T follicular helper cell (primary cell): ENCODE measurements at places on chromosomes 5 and 9.

- DNase-seq: no peak
Observed at GRCh38 chr5:171845857-171846256, 60.2 kb downstream of the SMIM23 start.

DNA sequence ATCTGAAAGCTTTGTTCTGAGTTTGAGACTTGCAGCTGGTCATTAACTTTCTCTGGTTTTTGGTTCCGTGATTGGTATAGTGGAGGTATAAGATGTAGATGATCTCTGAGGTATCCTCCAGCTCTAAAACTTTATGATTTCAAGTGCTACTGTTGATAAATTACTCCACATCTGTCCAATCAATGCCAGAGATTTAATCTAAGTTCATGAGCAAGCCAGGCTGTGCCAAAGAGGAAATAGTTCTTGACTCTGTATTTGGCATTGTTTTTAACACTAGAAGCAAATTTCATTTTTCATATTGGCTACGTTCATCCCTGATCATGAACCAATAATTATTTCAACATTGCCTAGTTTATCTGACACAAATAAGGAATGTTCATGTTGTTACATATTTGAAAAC lies 28.5 kb upstream of the CHD1 start:
- DNase-seq: no peak

GRCh38 chr5:104189909-104190308 lies 627.3 kb upstream of the NUDT12 start:
- no peak for DNase-seq

DNA sequence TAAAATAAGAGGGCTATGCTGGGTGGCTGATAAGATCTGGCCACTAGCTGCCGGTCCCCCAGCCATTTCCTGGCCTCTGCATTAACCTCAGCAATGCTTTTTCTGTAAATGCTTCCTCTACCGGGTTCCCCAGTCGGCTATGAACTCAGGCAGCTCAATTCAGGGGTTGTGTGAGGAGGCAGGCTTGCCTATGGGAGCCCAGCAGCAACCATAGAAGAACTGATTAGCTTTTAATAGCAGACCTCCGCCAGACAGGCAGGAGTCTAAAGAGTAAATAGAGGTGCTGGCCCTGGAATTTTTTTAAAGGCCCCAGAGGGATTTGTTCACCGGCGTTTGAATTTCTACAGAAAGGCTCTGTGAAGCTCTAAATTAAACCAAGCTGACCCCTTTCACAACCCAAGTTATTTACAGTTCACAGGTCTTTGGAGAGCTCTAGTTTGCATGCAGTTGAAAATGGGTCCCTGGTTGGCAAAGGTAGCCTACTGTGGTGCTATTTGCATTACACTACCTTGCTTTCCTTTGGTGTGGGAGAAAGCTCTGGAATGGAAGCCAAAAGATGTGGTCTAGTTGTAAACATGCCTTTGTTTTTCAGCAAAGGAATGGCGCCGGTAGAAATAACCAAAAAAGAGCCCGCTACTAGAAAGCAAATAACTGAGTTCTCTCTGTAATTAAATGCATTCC lies 289.7 kb upstream of the SEMA6A start:
- DNase-seq: no peak

DNA sequence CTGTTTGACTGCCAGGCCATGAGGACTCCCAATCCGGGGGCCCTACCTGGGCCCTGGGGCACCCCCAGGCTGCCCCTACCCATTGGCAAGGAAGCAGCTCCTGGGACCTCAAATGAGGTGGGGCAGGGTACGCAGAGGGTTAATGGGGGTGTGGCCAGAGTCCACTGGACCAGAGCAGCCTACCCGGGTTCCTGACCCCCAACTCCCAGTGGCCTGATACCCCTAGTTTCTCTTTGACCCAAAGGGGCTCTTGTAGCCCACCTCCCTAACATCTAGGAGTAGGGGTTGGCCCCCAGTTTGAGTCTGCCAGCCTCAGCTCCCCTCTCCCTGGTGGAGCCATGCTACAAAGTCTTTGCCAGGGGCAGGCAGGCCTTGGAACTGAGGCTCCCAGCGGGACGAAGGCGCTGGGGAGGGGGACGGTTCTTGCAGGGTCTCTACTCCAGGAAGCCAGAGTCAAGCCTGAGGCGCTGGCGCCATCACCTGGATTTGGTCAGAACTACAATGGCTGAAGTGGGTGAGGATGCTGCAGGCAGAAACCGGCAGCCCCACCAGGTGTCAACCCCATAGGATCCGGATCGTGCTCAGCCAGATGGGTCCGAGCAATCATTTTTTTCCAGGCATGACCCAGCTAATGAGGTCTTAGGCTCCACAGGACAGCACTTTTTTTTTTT lies 8.4 kb upstream of the CERCAM start:
- peak; percentile 12 for DNase-seq

- DNase-seq: no peak
Observed at GRCh38 chr9:76652894-76653293, 111.3 kb upstream of the PCA3 start.
